NT2/D1 (cell line): ENCODE measurements at places on chromosomes 5 and 9.
A peak's percentile ranks its signal among the peaks of the same experiment; 100 is the strongest.

GRCh38 chr5:167908606-167909005 is 382.8 kb upstream of the WWC1 start:
- DNase-seq, result no peak

DNA sequence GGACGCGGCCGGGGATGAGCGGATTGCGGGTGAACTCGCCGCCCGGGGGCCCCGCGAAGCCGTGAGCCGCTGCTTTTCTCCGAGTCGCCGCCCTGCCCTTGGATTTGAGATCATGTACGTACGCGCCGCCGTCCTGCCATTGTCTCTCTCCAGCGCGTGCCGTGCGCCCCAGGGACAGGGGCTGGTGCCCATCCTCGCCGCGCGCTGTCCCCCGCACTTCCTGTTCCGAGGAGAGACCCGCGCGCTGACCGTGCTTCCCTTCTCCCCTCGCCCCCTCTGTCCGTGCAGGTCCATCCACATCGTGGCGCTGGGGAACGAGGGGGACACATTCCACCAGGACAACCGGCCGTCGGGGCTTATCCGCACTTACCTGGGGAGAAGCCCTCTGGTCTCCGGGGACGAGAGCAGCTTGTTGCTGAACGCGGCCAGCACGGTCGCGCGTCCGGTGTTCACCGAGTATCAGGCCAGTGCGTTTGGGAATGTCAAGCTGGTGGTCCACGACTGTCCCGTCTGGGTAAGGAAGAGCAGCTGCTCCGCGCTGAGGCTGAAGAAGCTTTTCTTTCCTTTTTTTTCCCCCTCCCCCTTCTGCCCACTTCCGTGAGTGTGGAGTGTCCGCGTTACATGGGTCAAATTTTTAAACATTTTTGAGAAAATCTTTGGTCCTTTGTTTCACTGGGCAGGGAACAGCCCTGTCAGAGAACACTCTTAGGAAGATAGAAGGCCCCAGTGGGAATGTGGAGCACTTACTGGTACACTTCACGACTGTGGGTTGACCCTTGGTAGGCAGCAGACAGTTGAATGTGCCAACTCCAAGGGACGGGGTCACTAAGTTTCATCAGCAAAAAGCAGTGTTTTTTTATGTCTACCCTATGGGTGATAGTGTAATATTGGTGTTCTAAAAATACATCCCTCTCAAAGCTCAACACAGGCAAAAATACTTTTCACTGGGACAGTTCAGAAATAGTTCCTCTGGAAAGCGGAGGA is 727 bp downstream of the RHOBTB3 start:
- DNase-seq, result no peak

- DNase-seq, result no peak
Observed at GRCh38 chr5:135447298-135447929, at the start of gene DCANP1. DCANP1 (minus strand) TSS chr5:135447348; CDS start chr5:135447108, 240 bp downstream.

GRCh38 chr5:54093861-54094260 is 216.5 kb downstream of the ARL15 start:
- no peak for DNase-seq

GRCh38 chr5:42035526-42035925 is 110.4 kb downstream of the FBXO4 start:
- DNase-seq, result no peak

DNA sequence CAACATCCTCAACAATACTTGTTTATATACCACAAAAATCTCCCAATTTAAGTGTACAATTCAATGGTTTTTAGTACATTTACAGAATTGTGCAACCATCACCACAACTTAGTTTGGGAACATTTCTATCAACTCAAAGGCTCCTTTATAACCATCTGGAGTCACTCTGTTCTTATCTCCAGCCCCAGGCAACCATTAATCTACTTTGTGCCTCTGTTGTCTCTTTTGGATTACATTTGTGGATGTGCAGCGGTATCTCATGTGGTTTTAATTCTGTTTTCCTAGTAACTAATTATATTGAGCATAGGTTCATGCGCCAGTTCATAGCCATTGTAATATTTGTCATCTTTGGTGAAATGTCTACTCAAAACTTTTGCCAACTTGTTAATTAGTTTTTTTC is 14.4 kb downstream of the ADAMTS19 start:
- DNase-seq, result no peak

GRCh38 chr5:179275941-179276837 is 69.1 kb downstream of the ADAMTS2 start:
- no peak for DNase-seq

GRCh38 chr9:95815961-95816360 is 59.5 kb upstream of the ERCC6L2 start:
- no peak for DNase-seq

- no peak for DNase-seq
Observed at GRCh38 chr5:172245703-172246125, 37.9 kb downstream of the UBTD2 start.

DNA sequence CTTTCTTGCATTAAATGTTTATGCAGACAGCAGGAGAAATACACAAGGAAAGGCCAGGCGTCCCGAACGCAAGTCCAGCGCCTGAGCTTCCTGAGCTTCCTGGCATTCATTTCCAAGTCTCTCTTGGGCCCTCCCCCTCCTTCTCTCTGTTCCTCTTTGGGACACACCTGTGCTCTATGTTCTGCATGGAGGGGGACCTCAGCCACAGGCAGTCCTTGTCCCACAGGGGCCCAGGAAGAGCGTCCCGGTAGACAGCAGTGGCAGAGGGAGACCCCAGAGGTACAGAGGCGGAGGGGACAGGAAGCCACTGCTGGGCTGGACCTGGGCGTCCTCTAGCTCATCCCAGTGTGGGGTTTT is 221.3 kb downstream of the C9orf50 start:
- no peak for DNase-seq

DNA sequence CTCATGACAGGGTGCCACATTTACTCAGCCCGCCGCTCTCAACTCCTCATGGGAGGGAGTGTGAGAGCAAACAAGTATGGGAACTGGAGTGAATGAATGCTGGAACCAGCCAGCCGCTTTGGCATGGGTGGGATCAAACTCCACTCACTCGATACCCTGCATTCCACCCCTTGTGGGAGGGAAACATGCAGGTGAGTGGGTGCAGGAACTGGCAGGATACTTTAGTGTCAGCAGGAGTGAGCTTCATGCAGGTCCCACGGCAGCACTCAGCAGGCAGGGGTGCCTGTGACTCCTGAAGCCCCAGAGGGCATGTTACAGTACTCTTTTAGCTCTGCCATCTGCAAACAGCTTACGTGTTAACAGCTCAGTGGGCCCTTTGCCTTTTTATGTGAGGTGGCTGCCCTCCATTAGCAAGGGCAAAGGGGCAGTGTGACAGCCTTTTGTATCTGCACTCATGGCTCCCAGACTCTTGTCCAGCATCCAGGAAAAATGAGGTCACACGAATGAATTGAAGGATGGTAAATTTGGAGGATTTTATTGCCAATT is 433.2 kb upstream of the NMUR2 start:
- no peak for DNase-seq

GRCh38 chr9:133257465-133257956 is 17.5 kb downstream of the ABO start:
- peak; percentile 33 for DNase-seq

DNA sequence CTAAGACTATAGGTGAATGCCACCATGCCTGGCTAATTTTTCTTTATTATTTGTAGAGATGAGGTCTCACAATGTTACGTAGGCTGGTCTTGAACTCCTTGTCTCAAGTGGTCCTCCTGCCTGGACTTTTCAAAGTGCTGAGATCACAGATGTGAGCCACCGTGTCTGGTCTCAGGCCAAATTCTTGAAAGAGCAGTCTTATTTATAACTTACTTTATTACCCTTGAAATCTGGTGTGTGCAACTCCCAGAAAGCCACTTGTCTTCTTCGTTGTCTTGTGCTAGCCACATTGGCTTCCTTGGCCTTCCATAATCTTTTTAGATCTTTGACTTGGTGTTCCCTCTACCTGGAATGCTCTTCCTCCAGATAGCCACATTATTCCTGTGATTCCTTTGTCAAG is 50.1 kb downstream of the CTNNA1 start:
- DNase-seq, result no peak

DNA sequence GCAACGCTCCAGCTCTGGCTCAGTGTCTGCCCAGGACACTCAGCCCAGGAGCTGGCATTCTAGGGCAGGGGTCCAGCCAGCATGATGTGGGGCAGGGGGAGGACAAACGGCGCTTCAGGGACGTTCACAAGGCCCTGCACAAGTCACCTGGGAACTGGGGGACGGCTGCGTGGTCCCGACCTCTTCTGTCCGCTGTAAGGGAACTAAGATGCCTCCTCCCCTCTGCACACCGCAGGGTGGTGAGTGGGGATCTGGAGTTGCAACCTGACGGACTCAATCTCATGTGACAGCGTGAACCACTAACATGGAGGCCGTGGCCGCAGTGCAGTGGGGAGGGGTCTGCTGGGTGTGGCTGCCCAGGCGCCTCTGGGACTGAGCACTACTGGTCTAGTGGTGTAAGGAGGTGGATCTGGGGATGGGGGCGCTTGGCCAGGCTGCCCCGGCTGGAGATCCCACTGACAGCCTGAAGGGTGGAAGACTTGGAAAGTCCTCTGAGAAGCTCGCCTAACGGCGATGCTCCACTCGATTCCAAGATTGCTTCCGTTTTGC is 88.0 kb upstream of the RAPGEF1 start:
- no peak for DNase-seq

DNA sequence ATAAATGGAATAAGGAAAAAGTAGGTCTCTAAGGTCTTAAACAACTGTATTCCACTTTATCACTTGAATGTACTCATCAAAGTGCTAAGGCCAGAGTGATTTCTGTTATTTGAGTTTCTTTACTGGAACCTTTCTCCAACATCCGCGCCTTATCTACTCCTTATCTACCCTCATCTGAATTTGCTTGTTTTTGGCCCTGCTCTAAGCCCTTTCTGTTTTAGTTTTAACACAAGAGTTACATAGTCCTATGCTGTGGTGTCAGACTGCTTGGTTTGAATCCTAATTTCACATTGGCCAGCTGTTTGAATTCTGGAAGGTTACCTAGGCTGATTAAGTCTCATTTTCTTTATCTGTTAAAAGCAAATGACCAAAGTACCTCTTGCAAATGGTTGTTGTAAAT is 128.3 kb downstream of the PCSK5 start:
- no peak for DNase-seq

- peak; percentile 25 for DNase-seq
Observed at GRCh38 chr5:59768152-59769040, 125.1 kb downstream of the PDE4D start.

DNA sequence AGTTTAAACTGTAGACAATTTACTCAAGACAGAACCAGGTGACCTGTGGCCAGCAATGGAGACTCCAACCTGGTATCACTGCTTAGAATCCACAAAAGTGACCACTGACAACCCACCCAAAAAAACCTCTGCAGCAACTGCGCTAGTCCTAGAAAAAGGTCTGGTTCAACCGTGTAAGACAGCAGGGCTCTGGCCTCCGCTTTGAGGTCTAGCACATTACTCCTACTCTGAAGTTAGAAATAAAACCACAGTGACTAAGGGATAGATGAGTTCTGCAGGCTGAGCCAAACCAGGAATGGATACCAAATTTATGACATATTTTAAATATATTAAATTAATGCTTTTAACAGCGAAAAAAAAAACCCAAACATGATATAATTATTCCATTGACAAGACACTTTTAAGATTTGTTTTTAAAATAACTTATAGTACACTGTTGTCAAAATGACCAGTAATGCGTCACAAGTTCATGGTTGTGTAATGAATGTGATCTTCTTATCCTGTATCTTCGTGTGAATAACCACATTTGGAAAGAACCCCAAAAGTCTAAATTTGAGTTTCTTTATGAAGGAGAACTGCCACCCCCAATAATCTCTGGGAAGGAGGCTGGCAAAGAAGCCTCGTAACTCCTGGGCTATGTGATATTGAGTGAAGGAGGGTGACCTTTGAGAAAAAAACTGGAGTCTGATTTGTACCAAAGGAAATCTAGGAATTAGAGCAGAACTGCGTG is 101.9 kb upstream of the SLC44A1 start:
- DNase-seq, result no peak

- peak; percentile 13 for DNase-seq
Observed at GRCh38 chr9:128771094-128771721, 519 bp downstream of the ZER1 start.

DNA sequence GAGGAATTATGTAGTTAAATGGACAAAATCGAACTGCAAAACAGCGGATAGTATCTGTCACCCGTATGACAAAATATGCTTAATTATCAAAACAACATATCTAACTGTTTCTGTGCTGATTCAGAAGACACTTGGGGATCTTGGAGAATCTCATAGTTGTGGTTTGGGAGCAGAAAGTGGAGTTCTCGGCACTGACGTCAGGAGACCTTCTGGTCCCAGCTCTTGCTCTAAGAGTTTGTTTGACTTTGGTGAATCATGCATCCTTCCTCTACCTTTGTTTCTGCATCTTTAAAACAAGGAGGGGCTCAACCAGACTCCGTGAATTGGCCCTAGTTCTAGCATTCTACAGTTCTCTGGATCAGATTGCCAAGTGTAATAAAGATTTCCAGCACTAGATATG is 37.0 kb upstream of the TAF1L start:
- DNase-seq, result no peak

GRCh38 chr9:69785757-69786156 is 25.9 kb upstream of the PTAR1 start:
- no peak for DNase-seq

DNA sequence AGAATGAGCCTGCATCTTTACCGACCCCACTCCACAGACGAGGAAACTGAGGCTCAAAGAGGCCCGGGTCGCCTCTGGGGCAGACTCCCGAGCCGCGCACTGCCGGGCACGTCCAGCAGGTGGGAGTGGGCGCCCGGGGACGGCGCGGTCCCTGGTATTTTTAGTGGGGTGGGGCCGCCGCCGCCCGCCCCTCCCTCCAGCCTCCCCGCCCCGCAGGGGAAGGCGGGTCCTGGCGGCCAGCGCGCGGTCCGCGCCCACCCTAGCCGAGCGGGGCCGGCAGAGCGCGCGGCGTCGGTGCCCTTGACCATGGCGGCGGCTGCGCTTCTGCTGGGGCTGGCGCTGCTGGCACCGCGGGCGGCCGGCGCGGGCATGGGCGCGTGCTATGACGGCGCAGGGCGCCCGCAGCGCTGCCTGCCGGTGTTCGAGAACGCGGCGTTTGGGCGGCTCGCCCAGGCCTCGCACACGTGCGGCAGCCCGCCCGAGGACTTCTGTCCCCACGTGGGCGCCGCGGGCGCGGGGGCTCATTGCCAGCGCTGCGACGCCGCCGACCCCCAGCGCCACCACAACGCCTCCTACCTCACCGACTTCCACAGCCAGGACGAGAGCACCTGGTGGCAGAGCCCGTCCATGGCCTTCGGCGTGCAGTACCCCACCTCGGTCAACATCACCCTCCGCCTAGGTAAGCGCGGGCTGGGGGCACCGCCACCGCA is at the start of gene LAMC3:
Gene LAMC3 (plus strand): TSS at position 266 of the 710 bp plus-strand sequence. CDS start 41 bp downstream, at position 307.
- no peak for DNase-seq

DNA sequence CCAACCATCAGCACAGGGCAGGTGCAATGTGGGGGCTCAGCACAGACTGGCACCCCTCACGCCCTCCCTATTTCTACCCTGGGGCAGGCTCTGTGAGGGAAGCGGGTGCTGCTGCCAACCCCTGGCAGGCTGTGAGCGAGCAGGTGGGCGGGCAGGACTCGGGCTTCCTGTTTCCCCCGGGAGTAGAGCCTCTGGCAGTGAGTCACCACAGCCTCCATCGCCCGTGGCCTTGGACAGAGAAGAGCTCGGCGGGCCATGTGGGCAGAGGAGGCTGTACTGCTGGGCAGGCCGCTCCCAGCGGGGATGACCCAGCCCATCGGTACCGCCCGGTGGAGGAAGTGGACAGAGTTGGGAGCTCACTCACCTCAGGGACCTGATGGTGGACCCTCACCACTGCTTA is 16.6 kb downstream of the KCNT1 start:
- DNase-seq, result no peak
